ENCODE measurements at places on chromosomes 6 and 20. TPM values are rescaled to one million over a fixed set of nuclear protein-coding genes. Genes with fewer than 3 reads are reported as not detected.
A peak's percentile ranks its signal among the peaks of the same experiment; 100 is the strongest.

TMC2 gene
- total RNA-seq, result not detected

SEMG1 gene
- total RNA-seq, result not detected

GRCh38 chr6:115415378-115415777 is 645.3 kb downstream of the FRK start:
- no peak for DNase-seq

GRCh38 chr6:114879693-114880092 is 536.9 kb upstream of the HS3ST5 start:
- no peak for DNase-seq

DNA sequence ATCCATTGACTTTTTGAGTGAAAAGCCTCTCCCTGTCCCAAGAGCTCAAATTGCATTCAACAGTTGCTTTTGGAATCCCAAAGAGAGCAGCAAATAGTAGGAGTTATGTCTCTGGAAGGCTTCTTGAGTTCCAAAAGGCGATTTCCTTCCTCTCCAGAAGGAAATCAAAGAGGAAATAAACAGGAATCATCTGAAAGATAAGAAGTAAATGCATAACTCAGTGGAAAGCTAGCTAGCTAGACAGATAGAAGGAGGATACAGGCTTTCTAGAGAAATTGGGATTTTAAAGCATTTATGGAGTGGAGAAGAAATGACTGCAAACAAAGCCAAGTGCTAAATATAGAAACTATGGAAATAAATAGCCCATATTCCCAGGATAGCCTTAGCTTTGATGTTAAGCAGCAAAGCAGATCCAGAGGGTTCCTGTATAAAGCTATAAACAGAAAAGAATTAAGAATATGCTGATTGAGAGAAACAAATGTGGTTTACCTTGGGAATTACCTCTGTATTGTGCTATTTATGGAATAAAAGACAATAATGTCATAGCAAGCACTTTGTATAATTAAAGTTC is 214.7 kb downstream of the PLCB1 start:
- DNase-seq, result no peak

GRCh38 chr6:52664991-52665686 is 5.8 kb upstream of the TMEM14A start:
- no peak for DNase-seq

- DNase-seq, result no peak
Measured at GRCh38 chr6:86871681-86872080, 65.6 kb upstream of the HTR1E start.

GRCh38 chr6:152267967-152268845 is 369.0 kb downstream of the SYNE1 start:
- peak; percentile 61 for DNase-seq

- no peak for DNase-seq
Measured at GRCh38 chr6:114292431-114292830, 50.4 kb downstream of the HS3ST5 start.

DNA sequence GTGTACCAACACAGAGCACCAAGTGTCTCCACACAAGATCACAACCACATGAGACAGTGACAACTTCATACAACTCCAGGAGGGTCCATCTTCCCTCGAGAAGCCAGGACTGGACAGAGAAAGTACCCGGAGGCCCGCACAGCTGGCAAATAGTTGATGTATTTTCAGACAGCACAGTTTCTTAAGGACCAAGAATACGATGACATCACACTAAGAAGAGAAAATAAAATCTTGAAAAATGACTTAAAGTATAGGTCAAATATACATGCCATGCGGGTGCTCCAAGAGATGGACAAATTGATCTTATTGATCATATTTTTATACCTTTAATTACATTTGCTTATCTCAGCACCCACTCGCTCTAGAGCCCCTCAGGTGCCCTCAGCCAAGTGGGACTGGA is 145.5 kb downstream of the RNASET2 start:
- DNase-seq, result no peak

Data from HT-29 (cell line).